ENCODE measurements at places on chromosomes 2 and 18. TPM values are rescaled to one million over a fixed set of nuclear protein-coding genes. Genes with fewer than 3 reads are reported as not detected.

GRCh38 chr2:144404586-144405314 is 115.2 kb downstream of the ZEB2 start:
- H3K27me3 ChIP-seq = no peaks in the 10 kb centered on the region
- DNase-seq = no peak
- H3K27ac ChIP-seq = peak overlapping the region; percentile 19

DNA sequence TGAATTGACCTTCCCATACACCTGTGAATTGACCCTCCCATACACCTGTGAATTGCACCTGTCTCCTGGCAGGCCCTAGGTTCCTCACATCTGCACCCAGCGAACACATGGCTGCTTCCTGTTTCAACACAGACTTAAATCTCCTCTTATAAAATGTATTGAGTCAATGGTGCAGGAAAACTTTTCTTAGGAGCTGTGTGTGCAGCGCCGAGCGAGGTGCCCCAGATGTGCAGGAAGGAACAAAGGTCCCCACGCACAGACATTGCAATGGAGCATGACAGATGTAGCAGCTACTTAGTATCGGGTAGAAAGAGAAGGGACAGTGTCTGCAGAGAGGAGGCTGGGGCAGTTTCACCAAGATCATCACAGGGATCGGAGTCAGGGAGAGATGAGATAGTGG is 85.5 kb upstream of the PXDN start:
- H3K27me3 ChIP-seq = no peaks in the 10 kb centered on the region
- no peak overlapping the region for H3K27ac ChIP-seq
- no peak overlapping the region for H3K4me3 ChIP-seq
- no peaks in the 10 kb centered on the region for H3K4me1 ChIP-seq
- no peaks in the 10 kb centered on the region for H3K36me3 ChIP-seq

DNA sequence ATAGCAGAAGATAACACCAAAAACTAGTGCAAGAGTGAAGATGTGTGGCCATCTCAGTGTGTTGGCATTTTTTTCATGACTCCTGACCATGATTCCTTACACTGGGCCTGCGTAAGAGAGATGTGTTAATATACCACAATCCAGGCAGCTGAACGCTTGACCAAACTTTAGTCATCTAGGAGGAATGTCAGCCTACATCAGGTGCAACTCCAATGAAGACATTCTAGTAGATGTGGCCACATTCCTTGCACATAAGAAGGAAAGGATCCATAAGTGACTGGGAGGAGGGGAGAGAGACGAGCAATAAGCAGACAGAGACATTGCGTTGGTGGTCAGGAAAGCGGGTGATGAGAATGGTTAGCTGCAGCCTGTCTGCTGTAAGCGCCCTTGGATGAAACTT is 42.6 kb downstream of the CYRIA start:
- H3K27me3 ChIP-seq = no peaks in the 10 kb centered on the region
- H3K4me1 ChIP-seq = peaks cover 72% of the 10 kb centered on the region
- no peak for DNase-seq
- H3K36me3 ChIP-seq = peaks cover 37% of the 10 kb centered on the region
- no peak overlapping the region for H3K4me3 ChIP-seq
- H3K27ac ChIP-seq = peak overlapping the region; percentile 64

GRCh38 chr2:237744613-237745249 is 53.8 kb upstream of the RBM44 start:
- peak overlapping the region; percentile 63 for H3K27ac ChIP-seq
- H3K4me3 ChIP-seq = no peak overlapping the region
- peak; percentile 84 for DNase-seq
- H3K27me3 ChIP-seq = no peaks in the 10 kb centered on the region

The HOXD8 gene
- 2.3 TPM for total RNA-seq
